ENCODE measurements at places on chromosomes 2 and 18.
A peak's percentile ranks its signal among the peaks of the same experiment; 100 is the strongest.

- no peak for DNase-seq
Observed at GRCh38 chr2:123693836-123694235, 331.3 kb upstream of the CNTNAP5 start.

GRCh38 chr2:232473467-232473890 lies 14.2 kb downstream of the ECEL1 start:
- DNase-seq = no peak

DNA sequence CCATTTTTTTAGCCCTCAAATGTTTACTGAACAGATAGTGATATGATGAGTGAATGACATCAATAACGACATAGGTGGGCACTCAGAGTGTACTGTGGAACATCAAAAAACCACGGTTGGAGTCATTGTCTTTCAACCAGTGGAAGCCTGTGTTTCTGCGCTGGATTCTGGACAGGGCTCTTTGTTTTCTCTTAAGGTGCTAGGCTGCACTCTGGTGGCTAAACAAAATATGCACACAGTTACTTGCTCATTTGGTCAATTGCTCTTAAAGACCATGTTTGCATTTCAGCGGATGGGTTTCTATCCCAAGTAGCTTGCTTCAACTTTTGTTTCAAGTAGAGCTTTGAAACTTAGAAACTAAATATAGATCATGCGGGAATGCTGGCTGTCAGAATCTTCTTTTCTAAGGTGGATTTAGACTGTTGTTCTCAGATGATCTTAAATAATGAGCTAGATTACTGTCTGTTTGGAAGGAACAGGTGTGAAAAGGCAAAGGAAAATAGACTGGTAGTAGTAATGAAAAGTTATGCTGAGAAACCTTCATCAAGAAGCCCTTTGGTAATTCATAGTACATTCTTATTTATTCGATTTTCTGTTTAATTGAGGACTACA lies 48.5 kb upstream of the LYPD6B start:
- no peak for DNase-seq

- DNase-seq = no peak
Observed at GRCh38 chr2:235543851-235544688, 50.2 kb downstream of the AGAP1 start.

GRCh38 chr2:4965556-4966320 lies 726.4 kb upstream of the SOX11 start:
- DNase-seq = no peak

- DNase-seq = no peak
Observed at GRCh38 chr18:37006742-37007141, 177.8 kb downstream of the KIAA1328 start.

- DNase-seq = no peak
Observed at GRCh38 chr2:95062242-95063085, 37.0 kb downstream of the MAL start.

GRCh38 chr2:191757208-191757607 lies 79.3 kb downstream of the NABP1 start:
- DNase-seq = no peak

DNA sequence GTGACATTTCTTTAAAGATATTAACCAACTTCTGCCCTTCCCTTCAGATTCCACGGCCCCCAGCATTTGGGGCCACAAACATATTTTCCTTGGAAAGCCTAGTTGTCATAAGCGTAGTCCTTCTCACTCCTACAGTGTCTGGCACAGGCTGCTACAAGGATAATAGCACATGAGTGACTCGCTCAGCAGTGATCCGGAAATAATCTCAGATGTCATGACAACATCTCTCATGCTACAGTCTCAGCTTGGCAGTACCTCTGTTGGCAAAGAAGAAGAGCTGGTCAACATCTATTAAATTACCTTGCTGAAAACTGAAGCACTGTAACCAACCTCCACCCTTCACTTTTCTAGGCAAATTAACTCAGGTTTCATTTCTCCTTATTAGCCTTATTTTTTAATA lies 351.7 kb downstream of the RAD51AP2 start:
- no peak for DNase-seq

DNA sequence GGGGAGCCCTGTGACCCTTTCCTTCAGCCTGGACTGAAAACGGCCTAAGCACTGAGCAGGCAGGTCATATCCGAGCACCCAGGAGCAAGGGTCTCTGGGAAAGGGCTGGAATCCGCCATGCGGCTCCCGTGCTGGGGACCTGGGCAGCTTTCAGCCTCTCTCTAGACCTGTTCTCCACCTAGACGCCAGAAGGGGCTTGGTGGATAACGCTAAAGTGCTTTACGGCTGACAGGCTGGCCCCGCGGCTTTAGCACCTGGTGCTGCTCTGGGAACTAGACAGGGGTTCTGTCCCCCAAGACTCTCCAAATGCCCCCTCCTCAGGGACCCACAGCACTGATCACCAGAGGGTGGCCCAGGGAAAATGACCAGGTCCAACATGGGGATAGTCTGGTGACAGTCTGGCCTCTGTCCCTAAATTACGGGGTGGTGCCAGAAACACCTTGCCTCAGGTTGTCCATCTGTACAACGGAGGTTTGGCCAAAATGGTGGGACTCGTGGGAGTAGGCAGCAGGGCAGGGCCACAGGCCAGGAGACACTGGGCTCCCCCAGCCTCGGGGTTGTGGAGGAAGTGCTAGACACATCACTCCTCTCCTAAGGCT lies 13.0 kb downstream of the SDC1 start:
- DNase-seq = peak; percentile 30

DNA sequence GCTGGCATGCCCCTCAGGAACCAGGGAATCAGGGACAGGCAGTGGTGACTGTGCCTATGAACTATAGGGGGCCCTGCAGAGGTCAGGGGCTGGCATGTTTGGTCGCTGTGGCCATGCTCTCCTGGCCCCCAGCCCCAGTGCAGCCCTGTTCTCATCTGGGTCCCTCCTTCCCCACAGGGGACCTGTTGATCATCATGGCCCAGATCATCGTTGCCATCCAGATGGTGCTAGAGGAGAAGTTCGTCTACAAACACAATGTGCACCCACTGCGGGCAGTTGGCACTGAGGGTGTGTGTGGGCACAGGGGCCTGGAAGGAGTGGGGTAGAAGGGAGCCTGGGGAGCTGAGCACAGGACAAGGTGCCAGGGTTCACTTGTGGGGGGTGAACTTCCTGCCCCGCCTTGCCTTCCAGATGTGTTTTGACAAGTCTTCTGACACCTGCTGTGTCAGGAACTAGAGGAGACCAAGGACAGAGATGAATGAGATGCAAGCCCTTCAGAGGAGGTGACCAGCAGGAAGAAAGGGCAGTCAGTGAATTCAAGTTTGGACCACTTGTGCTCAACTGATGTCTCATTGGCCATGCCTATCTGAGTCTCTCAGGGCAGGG lies 9.6 kb upstream of the CENPA start:
- no peak for DNase-seq

Measured in pancreas (tissue), 10 donors.